Calu3 (cell line): ENCODE measurements at places on chromosomes 6 and 20. TPM values are rescaled to one million over a fixed set of nuclear protein-coding genes. Genes with fewer than 3 reads are reported as not detected.

CYP24A1 gene
- 393 and 665 TPM in 2 replicates for total RNA-seq

ASIP gene
- total RNA-seq = not detected in 2 replicates

CPXM1 gene
- 0.14 and 0.29 TPM in 2 replicates for total RNA-seq

PRR18 gene
- total RNA-seq = 0.19 TPM in 1 of 2 replicates, not detected in the other

SMOC2 gene
- total RNA-seq = 0.73 and 1.1 TPM in 2 replicates

MUC22 gene
- total RNA-seq = not detected in 2 replicates

PGK2 gene
- not detected in 2 replicates for total RNA-seq

MBOAT1 gene
- 39.9 and 47.8 TPM in 2 replicates for total RNA-seq

LRRC73 gene
- total RNA-seq = 0.47 and 0.50 TPM in 2 replicates

DNA sequence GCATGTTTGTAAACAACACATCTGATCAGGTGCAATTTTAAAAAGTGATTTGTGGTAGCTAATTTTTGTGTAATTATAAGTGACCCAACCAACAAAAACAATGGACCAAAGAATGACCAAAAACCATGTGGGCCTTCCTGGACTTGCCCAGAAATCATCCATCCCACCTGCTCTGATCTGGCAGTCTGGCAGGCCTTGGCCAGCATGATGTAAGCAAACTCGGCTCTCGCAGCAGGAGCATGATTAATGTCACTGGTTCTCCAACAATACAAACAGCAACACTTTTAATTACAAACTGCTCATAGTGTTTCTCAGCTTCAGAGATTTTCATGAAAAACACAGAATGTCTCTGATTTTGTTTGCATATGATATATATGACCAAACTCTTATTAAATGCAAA, 16.1 kb downstream of the TP53INP2 start:
- no peak for DNase-seq

DNA sequence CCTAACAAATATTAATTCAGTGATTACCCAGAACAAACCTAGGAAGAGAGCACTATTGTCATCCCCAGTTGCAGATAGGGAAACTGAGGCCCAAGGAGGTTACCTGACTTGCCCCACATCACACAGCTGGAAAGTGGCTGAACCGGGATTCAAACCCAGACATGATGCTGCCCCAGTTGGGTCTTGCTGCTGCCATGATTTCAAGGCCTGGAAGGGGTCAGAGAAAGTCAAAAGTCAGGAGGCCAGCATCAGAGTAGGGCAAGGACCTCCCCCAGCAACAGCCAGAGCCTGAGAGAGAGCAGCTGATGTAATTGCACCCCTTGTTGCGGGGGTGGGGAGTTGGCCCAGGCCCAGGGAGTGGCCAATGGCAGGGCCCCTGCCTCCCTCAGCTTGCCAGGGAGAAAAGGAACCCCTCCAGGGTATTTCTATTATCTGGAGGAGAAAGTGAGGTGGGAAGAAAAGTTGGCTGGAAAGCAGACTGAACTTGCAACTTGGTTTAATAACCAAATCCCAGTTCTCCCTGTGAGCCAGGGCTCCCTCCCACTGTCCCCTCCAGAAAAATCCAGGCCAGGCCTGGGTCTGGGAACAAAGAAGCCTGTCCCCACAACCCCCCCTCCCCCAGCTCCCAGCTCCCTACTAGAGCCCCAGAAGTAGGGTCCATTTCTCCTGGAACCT, 83.6 kb downstream of the MRPL14 start:
- DNase-seq = peak; percentile 65

GRCh38 chr20:36104244-36104643, 50.3 kb upstream of the EPB41L1 start:
- no peak for DNase-seq

DNA sequence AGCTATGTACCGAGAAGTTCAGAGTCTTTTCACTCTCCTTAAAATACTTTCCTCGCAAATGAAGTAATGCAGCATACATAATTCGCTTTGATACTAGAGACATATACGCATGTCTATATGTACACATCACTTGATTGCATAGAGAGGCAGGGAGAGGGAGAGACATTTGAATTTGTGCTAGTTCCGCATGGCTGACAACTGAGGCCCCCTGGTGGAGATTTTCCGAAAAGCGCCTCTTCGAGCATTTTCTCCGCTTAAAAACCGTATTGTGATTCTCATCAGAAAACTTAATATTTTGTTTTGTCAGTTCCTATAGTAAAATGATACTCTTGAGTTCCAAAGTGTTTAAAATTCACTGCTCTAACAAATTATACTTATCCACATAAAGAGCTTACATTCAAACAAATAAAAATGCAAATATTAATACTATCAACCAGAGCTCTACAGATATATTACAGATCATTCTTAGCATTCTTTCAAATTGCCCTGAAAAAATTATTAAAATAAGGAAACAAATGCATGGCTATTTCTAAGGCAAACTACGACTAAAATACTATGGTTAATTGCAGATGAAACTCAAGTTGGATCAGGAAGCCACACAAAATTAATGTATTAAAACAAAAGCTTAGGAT, 637 bp downstream of the MYLK4 start:
- peak; percentile 63 for DNase-seq

DNA sequence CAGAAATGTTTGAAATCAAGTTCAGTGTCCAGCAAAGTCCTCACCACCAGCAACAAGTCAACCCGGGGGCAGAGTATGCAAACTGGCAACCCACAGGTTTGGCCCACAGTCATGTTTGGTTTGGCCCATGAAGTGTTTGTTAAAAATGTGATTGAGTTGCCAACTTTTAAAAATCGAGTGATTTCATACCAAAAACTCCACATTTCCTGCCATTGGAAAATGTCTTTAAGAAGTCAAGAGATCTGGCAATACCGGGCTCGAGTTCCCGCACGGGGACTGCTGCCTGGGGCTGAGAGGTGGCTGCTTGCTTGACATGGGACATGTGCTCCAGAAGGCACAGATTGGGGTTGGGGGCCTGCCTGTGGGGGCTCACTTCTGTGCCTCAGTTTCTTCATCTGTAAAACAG, 36.1 kb downstream of the PREX1 start:
- no peak for DNase-seq

GRCh38 chr6:129493354-129493902, 216.5 kb downstream of the ARHGAP18 start:
- DNase-seq = no peak

GRCh38 chr6:169993861-169994481, 242.5 kb downstream of the ERMARD start:
- no peak for DNase-seq

DNA sequence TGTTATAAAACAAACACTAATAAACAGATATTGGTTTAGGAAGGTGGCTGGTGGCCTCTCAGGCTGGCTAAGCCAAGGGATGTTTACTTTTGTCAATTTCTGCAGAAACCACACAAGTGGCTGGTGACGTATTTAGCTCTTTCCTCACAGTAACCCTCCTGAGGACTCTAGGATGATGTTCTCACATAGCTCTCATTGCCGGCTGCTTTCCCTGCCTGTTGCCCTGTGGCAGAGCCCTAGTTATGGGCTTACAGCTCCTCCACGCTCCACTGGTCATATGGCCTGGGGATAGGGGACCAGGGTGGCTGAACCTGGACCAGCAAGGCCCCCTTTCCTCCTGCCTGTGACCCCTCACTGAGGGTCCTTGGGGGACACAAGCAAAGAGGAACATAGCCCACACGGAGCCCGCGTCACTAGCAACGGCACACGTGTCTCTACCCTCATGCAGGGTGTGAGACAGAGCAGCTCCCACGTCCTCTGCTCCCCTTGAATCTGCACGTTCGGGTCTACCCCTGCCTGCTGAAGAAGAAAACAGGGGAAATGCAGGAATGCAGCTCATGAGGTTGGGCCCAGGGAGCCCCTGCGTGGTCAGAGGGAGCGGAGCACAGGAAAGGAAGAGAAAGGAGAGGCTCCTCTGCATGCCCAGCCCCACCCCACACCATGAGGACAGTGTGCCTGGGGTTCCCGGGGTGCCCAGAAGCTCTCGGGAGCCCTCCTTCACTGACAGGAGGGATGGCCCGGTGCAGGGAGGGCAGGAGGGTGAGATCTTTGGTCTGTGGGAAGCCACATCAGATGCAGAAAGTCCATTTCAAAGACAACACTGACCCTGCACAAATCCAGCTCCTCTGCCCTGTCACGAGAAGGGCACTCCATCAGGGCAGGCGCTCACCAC, 13.9 kb downstream of the RAMACL start:
- DNase-seq = no peak

DNA sequence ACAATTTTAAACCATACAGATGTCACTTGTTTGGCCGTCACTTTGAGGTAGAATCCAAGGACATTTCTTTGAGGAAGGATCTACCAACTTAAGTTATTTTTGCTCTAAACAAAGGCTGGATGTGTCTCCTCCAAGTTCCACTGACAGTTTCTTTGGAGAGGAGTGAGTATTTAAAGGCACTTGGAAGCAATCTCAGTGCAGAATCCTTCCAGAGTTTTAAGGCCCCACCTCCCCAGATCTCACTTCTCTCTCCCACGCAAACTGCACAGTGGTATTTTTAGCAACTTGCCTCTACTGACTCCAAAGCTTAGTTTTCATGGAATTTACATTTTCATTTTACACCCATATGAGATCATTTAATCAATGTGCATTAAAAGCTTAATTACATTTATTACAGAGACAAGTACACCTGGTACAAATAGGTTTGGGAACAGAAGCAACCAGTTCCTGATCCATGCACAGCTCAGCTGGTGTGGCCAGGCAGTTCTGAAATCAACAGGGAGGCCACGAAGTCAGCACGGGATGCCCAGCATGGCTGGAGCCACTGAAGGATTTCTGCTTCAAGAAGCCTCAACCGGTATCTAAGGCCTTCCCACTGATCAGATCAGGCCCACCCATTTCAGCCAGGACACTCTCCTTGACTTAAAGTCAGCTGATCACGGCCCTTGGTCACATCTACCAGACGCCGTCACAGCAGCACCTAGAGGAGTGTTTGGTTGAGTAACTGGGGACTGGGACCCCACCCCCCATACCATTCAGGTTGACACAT, 109.8 kb downstream of the SYCP2 start:
- no peak for DNase-seq

DNA sequence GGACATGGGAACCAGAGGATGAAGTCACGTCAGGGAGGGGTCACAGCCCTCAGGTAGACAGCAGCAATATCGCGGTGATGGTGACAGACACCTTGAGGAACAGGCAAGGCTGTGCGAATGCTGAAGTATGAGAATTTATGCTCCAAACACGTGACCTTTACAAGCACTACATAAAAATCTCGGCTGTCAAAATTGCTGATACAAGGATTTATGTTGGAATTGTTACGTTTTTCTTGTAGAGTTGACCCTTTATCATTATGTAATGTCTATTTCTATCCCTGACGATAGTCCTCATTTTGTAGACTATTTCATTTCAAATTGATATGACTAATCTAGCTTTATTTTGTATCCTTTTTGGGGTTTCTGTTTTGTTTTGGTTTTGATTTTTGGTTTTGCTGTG, 311.1 kb downstream of the C6orf118 start:
- DNase-seq = no peak

DNA sequence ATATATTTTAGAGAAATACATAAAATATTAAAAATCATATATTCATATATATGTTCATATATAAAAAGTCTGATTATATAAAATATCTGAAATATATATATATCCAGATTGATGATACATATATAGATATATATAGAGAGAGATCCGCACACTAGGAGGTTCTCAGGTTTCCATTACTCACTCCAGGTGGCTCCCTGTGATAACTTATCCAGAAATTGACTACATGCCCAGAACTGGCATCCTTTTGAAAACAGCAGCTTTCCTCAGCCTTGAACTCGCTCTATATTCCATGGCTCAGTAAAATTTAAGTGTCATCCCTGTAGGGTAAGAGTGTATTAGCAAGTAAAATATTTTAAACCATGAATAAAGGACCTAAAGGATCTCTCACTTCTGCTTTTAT, 206.8 kb downstream of the TINAG start:
- no peak for DNase-seq

DNA sequence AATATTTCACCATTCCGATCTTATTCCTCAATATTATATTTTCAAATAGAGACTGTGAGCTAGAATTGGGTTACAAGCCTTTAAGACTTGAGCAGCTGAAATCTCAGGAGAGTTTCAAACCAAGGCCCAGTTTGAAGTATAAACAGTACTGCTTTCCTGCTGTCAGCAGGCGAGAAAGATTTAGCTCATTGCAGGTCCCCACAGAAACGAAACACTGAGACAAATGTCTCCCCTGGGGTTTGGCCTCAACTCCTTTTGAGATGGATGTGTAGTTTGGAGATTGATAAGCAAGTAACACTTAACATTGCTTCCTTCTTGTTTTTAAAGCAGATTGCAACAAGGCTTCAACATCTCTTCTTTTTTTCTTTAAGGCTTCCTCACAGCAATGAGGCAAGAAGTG, 22.4 kb upstream of the GLP1R start:
- no peak for DNase-seq

GRCh38 chr6:92114091-92114675, 1305.2 kb downstream of the EPHA7 start:
- no peak for DNase-seq

GRCh38 chr6:16305788-16306187, 67.4 kb downstream of the GMPR start:
- no peak for DNase-seq

DNA sequence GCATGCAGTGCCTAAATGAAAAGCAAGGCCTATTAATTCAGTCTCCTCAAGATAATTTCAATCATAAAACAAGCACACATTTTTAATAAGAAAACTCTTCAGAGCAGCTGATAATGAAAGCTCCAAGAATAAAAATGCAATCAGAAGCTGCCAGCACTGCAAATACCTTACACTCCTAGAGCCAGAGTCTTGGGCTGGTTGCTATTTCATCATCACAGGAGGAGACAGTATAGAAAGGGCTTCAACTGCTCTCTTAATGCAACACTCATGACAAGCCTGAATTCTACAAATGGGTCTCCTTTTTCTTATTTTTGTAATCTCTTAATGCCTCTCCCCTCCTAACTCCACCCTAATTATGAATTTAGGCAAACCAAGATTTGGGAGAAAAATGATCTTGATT, 11.2 kb upstream of the MC3R start:
- DNase-seq = no peak

- DNase-seq = no peak
These were observed 51.6 kb upstream of the ASIP start for GRCh38 chr20:34189572-34190163.

DNA sequence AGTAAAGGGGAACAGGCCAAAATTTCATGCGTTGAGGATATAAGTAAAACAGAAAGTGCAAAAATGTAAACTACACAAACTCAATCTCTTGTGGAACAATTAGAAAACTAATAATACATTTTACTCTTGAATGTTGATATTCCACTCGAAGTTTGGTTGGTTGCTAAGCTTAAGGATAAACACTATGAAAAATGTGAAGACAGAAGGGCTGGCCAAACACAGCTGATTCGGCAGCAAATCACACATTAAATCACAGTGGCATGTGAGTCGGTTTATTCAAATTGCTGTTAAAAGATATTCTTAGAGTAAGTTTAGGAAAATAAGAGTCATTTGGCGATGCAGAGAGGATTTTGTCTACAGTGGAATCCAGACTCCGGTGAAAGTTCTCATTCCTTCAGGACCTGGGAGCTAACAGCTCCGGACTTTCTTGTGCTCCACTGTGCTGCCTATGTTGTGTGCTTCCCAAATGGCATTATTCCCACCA, 1.4 kb upstream of the EPM2A start:
- DNase-seq = no peak

- peak; percentile 62 for DNase-seq
These were observed 29.1 kb downstream of the MYH7B start for GRCh38 chr20:34984756-34985261.

- DNase-seq = no peak
These were observed 130.3 kb downstream of the GRM4 start for GRCh38 chr6:34015586-34015985.
